ENCODE measurements at places on chromosomes 3 and 15. TPM values are rescaled to one million over a fixed set of nuclear protein-coding genes. Genes with fewer than 3 reads are reported as not detected.

The SLC28A1 gene
- 0.23 TPM for polyA plus RNA-seq

The WDR93 gene
- 1.3 TPM for polyA plus RNA-seq

The KBTBD8 gene
- polyA plus RNA-seq, result 1.5 TPM

The GOLIM4 gene
- polyA plus RNA-seq, result 74.4 TPM

The VWA5B2 gene
- polyA plus RNA-seq, result 1.3 TPM

The EDEM1 gene
- polyA plus RNA-seq, result 26.5 TPM

The NXPE3 gene
- 11.2 TPM for polyA plus RNA-seq

The NPAP1 gene
- polyA plus RNA-seq, result 0.58 TPM

The GOLGA8T gene
- polyA plus RNA-seq, result not detected

The AMIGO3 gene
- 0.54 TPM for polyA plus RNA-seq

The ANKRD63 gene
- not detected for polyA plus RNA-seq

The MNS1 gene
- polyA plus RNA-seq, result 26.1 TPM

The SQOR gene
- 9.9 TPM for polyA plus RNA-seq

The TM4SF18 gene
- 9.4 TPM for polyA plus RNA-seq

The CHRNA7 gene
- polyA plus RNA-seq, result 32.3 TPM

The CFAP100 gene
- 1.0 TPM for polyA plus RNA-seq

The ATP13A5 gene
- polyA plus RNA-seq, result 1.1 TPM

The CERS3 gene
- polyA plus RNA-seq, result 0.04 TPM

The TMEM62 gene
- 22.0 TPM for polyA plus RNA-seq

The RYR3 gene
- polyA plus RNA-seq, result 11.4 TPM

The TUSC7 gene
- not detected for polyA plus RNA-seq

The EAF2 gene
- polyA plus RNA-seq, result 3.7 TPM

The MYL3 gene
- 10.2 TPM for polyA plus RNA-seq

The ALDH1A2 gene
- 50.0 TPM for polyA plus RNA-seq

The CCR3 gene
- not detected for polyA plus RNA-seq

The ARNT2 gene
- polyA plus RNA-seq, result 31.8 TPM

The GABRA5 gene
- 0.06 TPM for polyA plus RNA-seq

All from left lung (tissue), 14 donors.